ENCODE measurements at places on chromosomes 5 and 9. TPM values are rescaled to one million over a fixed set of nuclear protein-coding genes. Genes with fewer than 3 reads are reported as not detected.

DNA sequence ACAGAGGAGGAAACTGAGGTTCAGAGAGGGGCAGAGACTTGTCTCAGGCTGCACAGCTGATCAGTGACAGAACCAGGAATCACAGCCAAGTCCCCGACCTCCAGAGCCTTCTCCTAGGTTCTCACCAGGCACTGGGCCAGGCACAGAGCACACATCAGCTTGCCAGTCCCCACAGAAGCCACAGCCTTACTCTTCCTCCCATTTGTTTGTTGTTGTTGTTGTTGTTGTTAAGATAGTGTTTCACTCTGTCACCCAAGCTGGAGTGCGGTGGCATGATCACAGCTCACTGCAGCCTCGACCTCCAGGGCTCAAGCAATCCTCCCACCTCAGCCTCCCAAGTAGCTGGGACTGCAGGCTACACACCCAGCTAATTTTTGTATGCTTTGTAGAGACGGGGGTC, 41.4 kb downstream of the NAIF1 start:
- no peak for DNase-seq

- DNase-seq: no peak
These were observed 163.4 kb downstream of the TRPM6 start for GRCh38 chr9:74724317-74724716.

DNA sequence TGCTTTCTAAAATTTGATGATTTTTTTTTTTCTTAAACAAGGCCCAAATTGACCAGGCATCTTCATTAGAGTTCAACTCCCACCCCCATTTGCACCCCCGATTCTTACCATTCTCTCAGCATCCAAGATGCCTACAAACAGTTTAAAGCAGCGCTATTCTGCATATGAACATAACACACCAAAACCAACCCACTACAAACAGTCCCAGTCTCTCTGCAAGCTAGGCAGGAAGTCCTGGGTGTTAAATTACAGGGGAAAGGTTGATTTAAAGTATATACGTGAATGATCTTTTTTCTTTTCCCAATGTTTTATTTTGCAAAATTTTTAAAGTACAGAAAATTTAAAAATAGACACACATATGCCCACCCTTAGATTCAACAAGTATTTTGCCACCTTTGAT, 127.0 kb downstream of the ADAMTS12 start:
- no peak for DNase-seq

DNA sequence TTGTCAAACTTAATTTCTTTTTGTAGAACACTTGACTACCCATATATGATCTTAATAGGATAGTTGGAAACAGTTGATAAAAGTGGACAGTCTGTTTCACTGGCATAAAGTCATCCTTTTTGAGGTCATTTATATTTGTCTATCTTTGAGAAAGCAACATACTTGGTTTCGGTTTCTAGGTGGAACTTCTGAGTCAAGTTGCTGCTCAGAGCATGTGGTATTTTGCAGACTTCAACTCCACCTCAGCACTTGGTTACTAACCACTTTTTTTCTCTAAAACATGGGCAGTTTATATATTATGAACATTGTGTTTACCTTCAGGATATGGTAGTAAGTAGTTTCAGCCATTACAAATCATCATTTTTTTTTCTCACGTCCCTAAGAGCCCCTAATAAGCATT, 1749.0 kb upstream of the C9orf72 start:
- DNase-seq: no peak

DNA sequence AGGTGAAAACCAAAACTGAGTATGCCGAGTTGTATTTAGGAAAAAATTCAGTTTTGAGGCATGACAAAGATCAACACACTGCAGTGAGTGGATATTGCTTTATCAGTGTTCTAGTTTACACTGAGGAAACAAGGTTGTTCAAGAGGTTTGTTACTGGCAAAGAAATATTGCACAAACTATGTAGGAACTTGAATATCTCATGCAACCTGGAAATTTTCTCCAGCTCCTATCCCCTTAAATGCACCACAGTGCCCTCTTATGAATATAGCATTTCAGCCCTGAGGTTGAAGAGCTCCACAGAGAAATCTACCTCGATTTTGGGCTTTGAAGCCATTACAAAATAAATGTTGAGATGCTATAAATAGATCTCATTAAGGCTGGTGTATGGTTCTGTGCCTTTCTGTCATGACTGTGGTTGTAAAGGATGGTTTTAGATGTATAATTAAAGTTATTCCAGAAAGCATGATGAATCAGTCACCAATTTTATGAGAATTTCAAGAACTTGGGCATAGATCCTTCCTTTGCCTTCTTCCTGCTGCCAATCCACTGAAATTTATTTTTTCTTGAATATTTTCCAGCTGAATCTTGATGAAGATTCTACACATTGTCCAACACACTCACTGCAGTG, 159.3 kb downstream of the SPATA31D1 start:
- no peak for DNase-seq

Gene FST
- 17.1 TPM for total RNA-seq

All from cardiac muscle cell (in vitro differentiated cells and primary cell).